GM12878 (cell line): ENCODE measurements at places on chromosomes 12 and 14.

GRCh38 chr14:60220084-60220483 is 28.9 kb upstream of the PPM1A start:
- H3K36me3 ChIP-seq, result no peaks in the 10 kb centered on the region
- DNase-seq, result peak; percentile 82
- no peaks in the 10 kb centered on the region for H3K27me3 ChIP-seq
- H3K4me3 ChIP-seq, result no peak overlapping the region
- peak overlapping the region; percentile 49 for H3K27ac ChIP-seq

DNA sequence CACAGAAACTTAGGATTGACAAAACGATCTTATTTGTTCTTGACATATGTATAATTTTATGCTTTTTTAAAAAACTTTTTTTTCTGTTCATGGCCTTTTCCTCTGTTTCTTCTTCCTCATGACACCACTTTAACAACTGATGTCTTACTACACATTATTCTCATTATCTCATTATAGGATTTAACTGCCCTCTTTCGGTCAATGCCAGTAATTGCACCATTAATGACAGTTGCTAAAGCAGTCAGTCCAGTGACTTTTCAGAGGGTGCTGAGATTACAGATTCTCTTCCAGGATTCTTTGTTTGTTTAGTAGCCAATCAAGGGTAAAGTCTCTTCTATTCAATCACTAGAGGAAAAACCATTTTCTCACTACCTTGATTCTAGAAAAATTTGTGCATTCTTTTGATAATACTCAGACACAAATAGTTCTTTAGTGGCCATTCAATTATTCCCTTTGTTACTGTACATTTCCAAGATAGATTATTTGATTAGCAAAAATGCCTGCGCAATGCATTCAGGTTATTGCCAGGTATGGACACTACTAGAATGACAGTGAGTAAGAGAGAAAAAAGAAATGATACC is 50.1 kb downstream of the KLRG1 start:
- no peaks in the 10 kb centered on the region for H3K36me3 ChIP-seq
- no peaks in the 10 kb centered on the region for H3K4me1 ChIP-seq
- no peak overlapping the region for H3K27ac ChIP-seq
- H3K4me3 ChIP-seq, result no peak overlapping the region
- DNase-seq, result no peak

DNA sequence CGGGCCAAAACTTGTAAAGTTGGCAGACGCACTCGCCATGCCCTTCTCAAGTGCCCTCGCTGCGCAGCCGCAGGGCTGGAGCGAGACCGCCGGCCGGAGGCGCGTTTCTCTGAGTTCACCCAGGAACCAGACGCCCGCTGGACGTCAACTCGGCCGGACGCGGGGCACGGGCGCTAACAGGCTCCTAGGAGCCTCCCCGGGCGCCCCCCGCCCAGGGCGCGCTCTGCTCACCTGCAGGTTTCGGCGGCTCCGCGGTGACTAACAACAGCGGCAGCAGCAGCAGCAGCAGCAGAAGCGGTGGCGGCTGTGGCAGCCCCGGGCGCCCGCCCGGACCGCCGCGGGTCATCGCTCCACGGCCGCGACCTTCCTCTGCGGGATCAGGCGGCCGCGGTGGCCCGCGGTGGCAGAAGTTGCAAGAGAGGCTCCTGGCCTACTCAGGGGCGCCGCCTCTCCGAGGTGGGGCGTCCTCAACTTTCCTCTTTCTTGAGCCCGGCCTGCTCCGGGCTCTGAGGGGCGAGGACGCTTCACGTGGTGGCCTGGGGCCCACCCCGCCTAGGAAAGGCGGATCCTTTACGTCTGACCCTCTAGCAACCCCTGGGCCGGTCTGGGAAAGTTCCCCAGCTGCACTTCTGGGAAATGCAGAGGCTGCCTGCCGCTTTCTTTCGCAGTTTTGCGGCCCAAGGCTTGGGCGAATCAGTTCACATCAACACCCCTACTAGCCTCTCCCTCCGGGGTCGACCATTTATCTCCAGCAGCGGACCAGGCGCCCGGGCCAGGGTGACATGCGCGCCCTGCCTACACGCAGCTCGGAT is at the start of gene PLBD1:
TSS of gene PLBD1 (minus strand) at position 533 of the 812 bp plus-strand sequence. CDS start at position 346, 187 bp downstream.
- no peak for DNase-seq
- H3K27ac ChIP-seq, result no peak within 1 kb of the TSS
- H3K36me3 ChIP-seq, result no peaks in the 10 kb centered on the region
- H3K27me3 ChIP-seq, result no peaks in the 10 kb centered on the region

DNA sequence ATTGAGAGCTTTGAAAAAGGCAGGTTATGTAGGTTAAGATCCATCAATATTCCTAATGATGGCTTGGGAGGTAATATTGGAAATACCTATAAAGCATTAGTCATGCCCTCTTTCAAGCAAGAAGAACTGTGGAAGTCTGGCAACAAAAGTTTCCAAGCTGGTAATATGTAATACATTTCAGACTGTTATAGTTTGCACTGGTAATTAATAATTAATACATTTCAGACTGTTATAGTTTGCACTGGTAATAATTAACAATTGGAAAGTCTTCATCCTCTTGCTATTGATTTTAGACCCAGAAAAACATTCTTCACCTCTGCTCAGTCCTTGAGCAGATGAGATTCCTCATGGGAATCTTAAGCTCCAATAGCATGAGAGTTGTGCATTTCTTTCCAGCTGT is 29.0 kb upstream of the WDR89 start:
- H3K27me3 ChIP-seq, result no peaks in the 10 kb centered on the region
- H3K36me3 ChIP-seq, result no peaks in the 10 kb centered on the region
- H3K4me3 ChIP-seq, result no peak overlapping the region
- H3K4me1 ChIP-seq, result no peaks in the 10 kb centered on the region
- DNase-seq, result no peak

GRCh38 chr12:42285431-42285830 is 40.5 kb downstream of the ZCRB1 start:
- no peaks in the 10 kb centered on the region for H3K36me3 ChIP-seq
- no peak overlapping the region for H3K4me3 ChIP-seq
- no peak for DNase-seq
- H3K27ac ChIP-seq, result no peak overlapping the region
- H3K4me1 ChIP-seq, result peaks cover 3% of the 10 kb centered on the region; the same call in 1 of the 2 replicates
- H3K27me3 ChIP-seq, result no peaks in the 10 kb centered on the region

DNA sequence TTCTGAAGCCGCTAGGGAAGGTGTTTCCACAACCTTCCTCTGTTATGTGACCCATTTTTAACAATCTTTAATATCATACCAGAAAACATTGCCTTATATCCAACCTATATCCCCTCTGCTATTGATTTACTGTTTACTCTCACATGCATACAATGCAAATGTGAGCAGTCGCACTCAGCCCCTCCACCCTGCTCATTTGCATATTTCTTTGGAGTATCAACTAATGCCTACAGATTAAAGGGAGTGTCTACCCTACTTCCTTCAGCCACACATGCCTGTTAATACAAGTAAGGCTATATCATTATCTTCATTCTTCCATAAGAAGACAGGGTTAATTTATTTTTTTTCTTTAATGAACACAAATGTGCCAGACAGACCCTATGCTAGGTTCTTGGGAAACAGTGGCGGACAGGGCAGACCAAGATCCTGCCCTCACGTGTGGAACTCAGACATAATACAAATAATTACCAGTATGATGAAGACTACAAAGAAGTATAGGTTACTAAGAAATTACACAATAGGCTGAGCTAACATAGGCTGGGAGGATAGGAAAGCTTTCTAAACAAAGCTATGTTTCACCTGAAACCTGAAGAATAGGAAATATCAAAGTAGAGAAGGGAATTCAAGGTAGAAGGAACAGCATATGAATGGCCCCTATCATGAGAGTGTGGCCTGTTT is 107.3 kb upstream of the MDM1 start:
- H3K27me3 ChIP-seq, result no peaks in the 10 kb centered on the region
- H3K27ac ChIP-seq, result no peak overlapping the region
- peaks cover 7% of the 10 kb centered on the region for H3K4me1 ChIP-seq
- no peak for DNase-seq
- no peak overlapping the region for H3K4me3 ChIP-seq

DNA sequence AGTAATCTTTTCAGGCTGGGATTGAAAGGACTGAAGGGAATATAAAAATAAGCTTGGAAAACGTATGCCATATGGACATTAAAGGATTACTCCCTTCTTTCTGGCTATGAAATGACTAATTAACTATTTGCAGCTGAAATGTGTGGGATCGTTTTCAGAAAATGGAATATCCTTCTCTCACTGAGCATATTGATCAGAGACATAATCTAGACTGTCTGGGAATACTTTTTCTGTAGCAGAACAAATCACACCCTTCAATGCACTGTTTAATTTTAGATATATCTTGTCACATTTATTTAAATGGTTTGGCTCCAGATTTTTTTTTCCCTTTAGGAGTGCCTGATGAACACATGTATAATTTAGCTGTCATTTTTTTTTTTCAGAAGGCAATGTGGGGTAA is 10.8 kb upstream of the ACTR10 start:
- no peak overlapping the region for H3K4me3 ChIP-seq
- no peaks in the 10 kb centered on the region for H3K27me3 ChIP-seq
- H3K4me1 ChIP-seq, result no peaks in the 10 kb centered on the region
- H3K27ac ChIP-seq, result no peak overlapping the region

DNA sequence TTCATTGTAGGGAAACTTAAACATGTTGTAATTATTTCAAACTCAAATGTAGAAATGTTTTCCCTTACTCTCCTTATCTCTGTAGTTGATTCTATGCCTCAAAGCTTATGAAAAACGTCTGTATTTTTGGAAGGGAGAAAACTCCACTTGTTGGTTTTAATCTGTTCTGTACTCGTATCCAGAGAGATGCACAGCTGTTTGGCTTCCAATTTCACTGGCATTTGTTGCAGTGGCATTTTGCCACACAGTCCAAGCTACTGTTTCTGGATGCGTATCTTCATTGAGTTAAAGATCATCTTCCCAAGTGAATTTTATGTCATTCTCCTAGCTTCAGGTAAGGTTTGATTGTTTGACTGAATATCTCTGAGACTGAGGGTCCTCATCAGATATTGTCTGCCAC is 481.4 kb downstream of the TRHDE start:
- DNase-seq, result no peak
- no peak overlapping the region for H3K4me3 ChIP-seq
- H3K27me3 ChIP-seq, result no peaks in the 10 kb centered on the region
- H3K27ac ChIP-seq, result no peak overlapping the region

GRCh38 chr12:92630968-92631367 is 71.8 kb upstream of the PLEKHG7 start:
- no peaks in the 10 kb centered on the region for H3K36me3 ChIP-seq
- H3K4me1 ChIP-seq, result no peaks in the 10 kb centered on the region
- no peaks in the 10 kb centered on the region for H3K27me3 ChIP-seq
- no peak overlapping the region for H3K4me3 ChIP-seq

DNA sequence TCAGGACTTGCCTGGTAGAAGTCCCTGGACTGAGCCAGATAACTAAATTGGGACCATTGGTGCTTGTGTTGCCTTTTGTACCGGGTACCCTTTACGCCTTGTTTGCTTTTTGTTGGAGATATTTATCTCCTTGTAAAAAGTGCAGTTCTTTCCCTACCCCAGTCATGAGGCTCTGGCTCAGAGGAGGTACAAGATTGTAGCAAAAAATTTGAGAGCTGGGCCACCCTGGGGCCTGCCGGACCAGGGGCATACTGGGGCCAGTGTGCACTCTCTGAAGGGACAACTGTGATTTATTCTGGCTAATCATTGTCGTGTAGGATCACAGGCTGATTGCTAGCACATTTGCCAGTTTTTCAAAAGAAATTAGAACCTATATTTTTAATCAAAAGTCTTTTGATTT is 13.2 kb downstream of the TPCN1 start:
- H3K27me3 ChIP-seq, result no peaks in the 10 kb centered on the region
- H3K4me1 ChIP-seq, result peaks cover 42% of the 10 kb centered on the region
- DNase-seq, result no peak
- no peak overlapping the region for H3K4me3 ChIP-seq
- H3K36me3 ChIP-seq, result peaks cover 28% of the 10 kb centered on the region
- H3K27ac ChIP-seq, result no peak overlapping the region

DNA sequence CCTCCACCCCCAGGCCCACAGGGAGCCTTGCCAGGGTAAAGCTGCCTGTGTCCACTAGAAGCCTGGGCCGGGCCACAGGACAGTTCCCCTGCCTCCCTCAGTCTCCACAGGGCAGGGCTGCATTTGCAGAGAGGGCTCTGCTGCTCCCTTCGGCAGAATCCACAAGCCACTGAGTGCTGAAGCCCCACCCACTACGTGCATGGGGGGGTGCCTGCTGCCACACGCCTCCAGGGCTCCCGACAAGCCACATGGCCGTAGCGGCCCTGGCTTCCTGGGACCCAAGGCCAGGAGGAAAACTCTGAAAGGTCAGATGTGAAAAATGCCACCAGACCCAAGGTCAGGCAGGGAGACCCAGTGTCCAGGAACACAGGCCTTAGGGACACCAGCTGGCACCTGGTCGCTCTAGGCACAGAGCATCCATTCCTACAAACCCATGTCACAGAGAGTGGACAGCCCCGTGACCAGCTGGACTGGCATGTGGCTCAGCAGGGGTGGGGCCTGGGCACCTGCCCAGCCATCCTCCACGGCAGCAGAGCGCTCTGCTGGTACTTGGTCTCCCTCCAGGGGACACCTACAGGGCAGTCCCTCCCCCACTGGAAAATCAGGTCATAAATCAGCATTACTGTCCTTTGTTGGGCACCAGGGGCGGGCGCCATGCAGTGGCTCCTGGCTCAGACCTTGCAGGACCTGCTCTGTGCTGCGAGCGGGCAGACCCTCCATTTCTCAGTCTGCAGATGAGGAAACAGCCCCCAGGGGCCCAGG is 42.9 kb downstream of the CCDC85C start:
- no peaks in the 10 kb centered on the region for H3K27me3 ChIP-seq
- H3K4me1 ChIP-seq, result no peaks in the 10 kb centered on the region
- H3K27ac ChIP-seq, result no peak overlapping the region
- H3K4me3 ChIP-seq, result no peak overlapping the region
- no peaks in the 10 kb centered on the region for H3K36me3 ChIP-seq
- no peak for DNase-seq

DNA sequence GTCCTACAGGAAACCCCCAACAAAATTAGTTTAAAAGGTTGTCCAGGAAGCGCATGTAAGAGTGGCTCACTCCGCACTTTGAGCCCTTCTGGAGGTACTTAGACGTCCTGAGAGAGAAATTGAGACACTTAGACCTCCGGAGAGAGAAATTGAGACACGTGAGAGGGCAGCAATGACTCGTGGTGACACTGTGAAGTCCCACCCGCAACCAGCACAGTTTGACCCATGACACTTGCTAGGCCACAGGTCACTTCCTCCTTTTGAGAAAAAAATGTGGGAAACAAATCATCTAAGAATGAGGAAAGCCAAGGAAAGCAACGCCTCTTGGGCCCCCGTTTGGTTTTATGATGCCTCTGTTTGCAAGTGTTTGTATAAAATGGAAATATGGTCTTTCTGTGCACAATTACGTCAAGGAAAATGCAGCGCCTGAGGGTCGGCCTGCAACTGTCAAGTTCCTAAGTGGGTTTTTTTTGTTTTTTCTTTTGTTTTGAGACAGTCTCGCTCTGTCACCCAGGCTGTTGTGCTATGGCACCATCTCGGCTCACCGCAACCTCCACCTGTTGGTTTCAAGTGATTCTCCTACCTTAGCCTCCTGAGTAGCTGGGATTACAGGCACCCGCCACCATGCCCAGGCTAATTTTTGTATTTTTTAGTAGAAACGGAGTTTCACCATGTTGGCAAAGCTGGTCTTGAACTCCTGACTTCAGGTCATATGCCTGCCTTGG is 13.6 kb upstream of the CDCA4 start:
- DNase-seq, result no peak
- no peaks in the 10 kb centered on the region for H3K4me1 ChIP-seq
- no peak overlapping the region for H3K27ac ChIP-seq
- H3K27me3 ChIP-seq, result no peaks in the 10 kb centered on the region
- no peak overlapping the region for H3K4me3 ChIP-seq

- no peak for DNase-seq
- no peaks in the 10 kb centered on the region for H3K27me3 ChIP-seq
- H3K27ac ChIP-seq, result no peak overlapping the region
- H3K36me3 ChIP-seq, result no peaks in the 10 kb centered on the region
- no peaks in the 10 kb centered on the region for H3K4me1 ChIP-seq
- H3K4me3 ChIP-seq, result no peak overlapping the region
Measured at GRCh38 chr12:47035484-47035883, 43.9 kb upstream of the PCED1B start.

GRCh38 chr14:78524766-78525165 is 354.6 kb downstream of the NRXN3 start:
- no peaks in the 10 kb centered on the region for H3K36me3 ChIP-seq
- H3K4me3 ChIP-seq, result no peak overlapping the region
- no peaks in the 10 kb centered on the region for H3K27me3 ChIP-seq
